ENCODE measurements at places on chromosomes 5 and 9.

- no peaks in the 10 kb centered on the region for H3K4me1 ChIP-seq
- H3K27ac ChIP-seq = no peak overlapping the region
- H3K36me3 ChIP-seq = no peaks in the 10 kb centered on the region
- no peaks in the 10 kb centered on the region for H3K27me3 ChIP-seq
- no peak overlapping the region for H3K4me3 ChIP-seq
Observed at GRCh38 chr5:31075981-31076380, 117.5 kb upstream of the CDH6 start.

DNA sequence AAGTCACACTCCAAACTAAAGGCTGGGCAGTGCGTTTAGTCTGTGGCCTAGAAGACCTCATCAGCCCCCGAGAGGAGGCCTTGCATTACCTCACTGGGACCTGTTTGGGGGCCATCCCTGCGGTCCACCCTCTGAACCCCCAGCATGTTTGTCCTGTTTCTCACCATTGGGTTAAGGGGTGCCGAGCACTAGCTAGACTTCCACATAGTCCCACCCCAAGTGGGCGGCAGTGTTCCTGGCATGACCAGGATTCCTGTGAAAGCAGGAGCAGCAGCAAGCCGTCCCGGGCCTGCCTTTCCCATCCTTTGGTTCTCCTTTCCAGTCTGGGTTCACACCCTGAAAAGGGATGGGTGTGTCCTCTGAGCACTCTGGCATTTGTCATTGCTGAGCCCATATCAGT lies 26.6 kb upstream of the SAP30L start:
- DNase-seq = no peak
- no peaks in the 10 kb centered on the region for H3K4me1 ChIP-seq
- H3K4me3 ChIP-seq = no peak overlapping the region

- DNase-seq = no peak
- H3K36me3 ChIP-seq = peaks cover 4% of the 10 kb centered on the region
- no peak overlapping the region for H3K4me3 ChIP-seq
- no peaks in the 10 kb centered on the region for H3K4me1 ChIP-seq
Observed at GRCh38 chr5:146007270-146007669, 70.9 kb downstream of the SH3RF2 start.

DNA sequence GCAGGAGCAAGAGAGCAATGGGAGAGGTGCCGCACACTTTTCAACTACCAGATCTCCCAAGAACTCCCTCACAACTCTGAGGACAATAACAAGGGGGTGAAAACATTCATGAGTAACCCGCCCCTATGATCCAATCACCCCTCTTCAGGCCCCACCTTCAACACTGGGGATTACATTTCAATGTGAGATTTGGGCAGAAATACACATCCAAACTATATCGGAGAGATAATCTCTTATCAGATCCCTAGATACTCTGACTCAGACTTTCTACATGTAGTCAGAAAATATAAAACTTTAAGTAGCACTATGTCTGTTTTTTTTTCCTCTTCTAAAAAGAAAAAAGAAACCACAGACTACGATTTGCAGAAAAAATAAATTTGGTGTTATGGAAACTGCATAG lies 1595.9 kb upstream of the NUDT12 start:
- no peaks in the 10 kb centered on the region for H3K27me3 ChIP-seq
- no peak overlapping the region for H3K27ac ChIP-seq
- no peaks in the 10 kb centered on the region for H3K4me1 ChIP-seq

GRCh38 chr5:168867241-168867640 lies 288.1 kb upstream of the PANK3 start:
- H3K27ac ChIP-seq = no peak overlapping the region
- no peaks in the 10 kb centered on the region for H3K4me1 ChIP-seq
- no peaks in the 10 kb centered on the region for H3K27me3 ChIP-seq
- no peak overlapping the region for H3K4me3 ChIP-seq

DNA sequence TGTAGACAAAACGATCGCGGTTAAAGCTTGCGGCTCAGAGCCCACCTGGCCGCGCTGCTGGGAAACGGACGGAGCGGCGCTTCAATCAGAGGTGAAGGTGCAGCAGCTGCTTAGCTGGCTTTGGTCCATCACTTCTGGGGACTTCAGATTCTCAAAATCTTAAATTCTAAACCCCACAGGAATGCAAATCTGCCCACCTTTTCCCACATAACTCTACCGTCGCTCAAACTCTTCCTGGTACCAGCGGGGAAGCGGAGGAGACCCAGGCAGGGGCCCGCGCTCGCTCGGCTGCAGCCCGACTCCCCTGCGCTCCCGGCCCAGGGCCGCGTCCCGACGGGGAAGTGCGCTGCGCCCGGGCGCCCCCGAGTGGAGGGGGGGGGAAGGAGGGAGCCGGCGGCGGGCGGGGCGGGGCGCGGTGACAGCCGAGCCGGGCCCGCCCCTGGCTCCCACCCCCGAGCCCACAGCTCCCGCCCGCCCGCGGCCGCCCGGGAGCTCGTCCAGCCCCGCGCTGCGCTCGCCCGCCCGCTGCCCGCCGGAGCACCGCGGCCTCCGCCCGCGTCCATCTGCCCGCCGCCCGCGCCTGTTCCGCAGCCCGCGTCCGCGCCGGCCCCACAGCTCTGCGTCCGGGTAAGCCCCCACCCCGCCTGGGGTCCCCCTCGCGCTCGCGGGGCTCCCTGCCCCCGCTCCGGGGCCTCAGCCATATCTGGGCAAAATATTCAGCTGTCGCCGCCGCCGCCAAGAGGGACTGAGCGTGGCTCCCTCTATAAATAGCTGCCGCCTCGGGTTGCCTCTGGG lies at the start of gene TMOD1:
Gene TMOD1 (plus strand): TSS at position 490 of the 795 bp plus-strand sequence. CDS start 22,523 bp downstream, outside the sequence.
- peaks cover 18% of the 10 kb centered on the region for H3K36me3 ChIP-seq
- peaks cover 15% of the 10 kb centered on the region for H3K27me3 ChIP-seq
- H3K4me1 ChIP-seq = peaks cover 21% of the 10 kb centered on the region
- H3K27ac ChIP-seq = no peak within 1 kb of the TSS
- DNase-seq = peak; percentile 65

- DNase-seq = no peak
- no peak overlapping the region for H3K4me3 ChIP-seq
- H3K27me3 ChIP-seq = peaks cover 3% of the 10 kb centered on the region
Observed at GRCh38 chr5:132205385-132206125, 22.1 kb downstream of the P4HA2 start.

- no peaks in the 10 kb centered on the region for H3K4me1 ChIP-seq
- H3K36me3 ChIP-seq = no peaks in the 10 kb centered on the region
- no peaks in the 10 kb centered on the region for H3K27me3 ChIP-seq
- DNase-seq = no peak
- H3K4me3 ChIP-seq = no peak overlapping the region
Observed at GRCh38 chr9:93278144-93278543, 94.2 kb downstream of the WNK2 start.

- peaks cover 3% of the 10 kb centered on the region for H3K27me3 ChIP-seq
- no peak overlapping the region for H3K27ac ChIP-seq
- H3K4me3 ChIP-seq = no peak overlapping the region
- H3K36me3 ChIP-seq = no peaks in the 10 kb centered on the region
Observed at GRCh38 chr5:155052532-155052931, 39.0 kb downstream of the KIF4B start.

GRCh38 chr5:148626081-148626613 lies 28.2 kb downstream of the HTR4 start:
- no peak overlapping the region for H3K27ac ChIP-seq
- H3K36me3 ChIP-seq = no peaks in the 10 kb centered on the region
- peaks cover 7% of the 10 kb centered on the region for H3K4me1 ChIP-seq
- no peaks in the 10 kb centered on the region for H3K27me3 ChIP-seq

DNA sequence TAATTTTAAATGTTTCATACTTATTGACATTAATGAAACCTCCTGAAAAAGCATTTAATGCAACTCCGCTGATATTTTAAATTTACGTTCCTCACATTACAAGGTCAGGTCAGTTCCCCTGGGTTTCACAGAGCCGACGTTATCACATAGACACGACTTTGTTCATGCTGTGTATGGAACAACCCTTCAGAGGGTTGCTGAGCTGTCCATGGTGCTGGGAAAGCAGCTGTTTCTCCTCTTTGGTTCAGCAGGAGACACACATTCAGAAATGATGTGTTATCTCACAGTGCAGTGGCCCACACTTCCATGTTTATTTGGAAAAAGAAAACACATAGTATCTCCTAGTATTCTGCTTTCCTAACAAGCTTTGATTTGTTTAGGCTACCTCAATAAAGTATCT lies 53.5 kb downstream of the PPP2R2B start:
- H3K4me1 ChIP-seq = no peaks in the 10 kb centered on the region
- H3K27ac ChIP-seq = no peak overlapping the region
- no peaks in the 10 kb centered on the region for H3K36me3 ChIP-seq

DNA sequence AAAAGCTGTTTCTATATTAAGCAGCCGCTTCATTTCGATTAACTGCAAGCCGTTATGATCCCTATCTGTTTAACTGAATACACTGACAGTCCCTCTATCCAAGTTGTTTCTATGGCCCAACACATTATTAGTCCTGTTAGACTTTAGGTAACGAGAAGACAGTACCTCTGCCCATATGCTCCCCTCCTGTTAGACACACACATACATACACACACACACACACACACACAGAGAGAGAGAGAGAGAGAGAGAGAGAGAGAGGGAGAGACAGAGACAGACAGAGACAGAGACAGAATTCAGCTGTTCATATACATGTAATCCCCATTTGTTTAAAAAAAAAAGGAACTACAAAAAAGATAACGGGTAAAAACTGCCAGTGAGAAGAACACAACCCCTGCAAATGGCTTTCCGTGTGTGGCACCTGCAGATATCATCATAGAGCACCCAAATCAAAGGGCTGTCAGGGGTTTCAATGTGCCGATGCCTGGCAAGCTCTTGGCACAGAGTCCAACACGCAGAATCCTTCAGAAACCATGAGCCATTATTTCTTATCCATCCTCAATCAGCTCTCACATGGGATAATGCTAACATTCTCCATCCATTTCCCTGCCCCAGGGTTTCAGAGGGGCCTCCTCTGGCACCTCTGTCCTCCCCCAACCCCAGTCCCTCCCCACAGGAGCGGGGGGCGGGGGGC lies 144.0 kb downstream of the MYO10 start:
- no peak overlapping the region for H3K4me3 ChIP-seq
- H3K27ac ChIP-seq = no peak overlapping the region
- H3K4me1 ChIP-seq = peaks cover 10% of the 10 kb centered on the region
- peaks cover 21% of the 10 kb centered on the region for H3K36me3 ChIP-seq

DNA sequence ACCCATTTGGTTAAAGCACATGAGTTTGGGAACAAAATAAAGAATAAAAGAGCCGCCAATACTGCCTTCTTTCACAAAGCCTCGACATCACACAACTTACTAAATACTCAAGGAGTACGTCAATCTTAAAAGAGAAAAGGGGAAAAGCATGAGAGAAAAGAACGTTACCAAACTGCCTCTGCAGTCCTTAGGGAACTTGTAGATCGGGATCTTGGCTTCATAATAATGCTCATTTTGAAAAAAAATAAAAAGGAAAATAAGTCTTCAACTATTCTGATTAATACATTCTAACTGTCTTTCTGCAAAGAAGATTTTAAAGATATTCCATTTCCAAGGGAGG lies 618.4 kb downstream of the PDE4D start:
- peak overlapping the region; percentile 91 for H3K4me3 ChIP-seq
- peak overlapping the region; percentile 16 for H3K27ac ChIP-seq
- no peak for DNase-seq
- no peaks in the 10 kb centered on the region for H3K36me3 ChIP-seq

DNA sequence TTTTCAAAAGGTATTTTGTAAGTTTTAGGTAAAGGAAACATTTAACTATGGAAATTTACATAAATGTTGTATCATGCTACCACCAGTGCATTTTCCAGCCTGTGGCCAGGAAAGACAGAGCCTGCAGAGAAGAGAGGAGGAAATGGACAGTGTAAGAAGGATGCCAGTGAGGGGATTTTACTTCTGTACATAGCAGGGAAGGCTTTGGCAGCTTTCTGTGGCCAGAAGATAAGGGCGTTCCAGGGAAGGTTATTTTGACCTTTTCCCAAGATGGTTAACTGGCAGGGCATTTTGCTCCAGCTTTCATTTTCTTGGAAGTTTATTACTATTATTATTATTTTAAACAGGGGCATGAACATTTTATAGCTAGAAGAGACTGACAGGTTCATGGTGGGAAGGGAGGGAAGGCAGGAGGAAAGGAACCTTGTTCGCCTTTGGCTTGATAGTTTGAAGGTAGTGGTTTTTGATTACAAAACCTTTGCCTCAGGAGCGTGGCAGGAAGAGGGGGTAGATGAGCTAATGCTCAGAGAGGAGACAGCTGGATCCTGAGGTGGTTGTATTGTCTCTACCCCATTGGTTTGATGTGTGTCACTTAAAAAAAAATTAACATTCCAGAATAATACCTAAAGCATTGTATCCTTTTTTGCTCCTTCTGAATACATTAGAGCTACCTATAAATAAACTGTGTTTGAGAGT lies 4.1 kb downstream of the ISOC1 start:
- H3K4me1 ChIP-seq = peaks cover 50% of the 10 kb centered on the region
- peaks cover 2% of the 10 kb centered on the region for H3K27me3 ChIP-seq
- H3K27ac ChIP-seq = peak overlapping the region; percentile 89
- peaks cover 4% of the 10 kb centered on the region for H3K36me3 ChIP-seq
- no peak for DNase-seq

DNA sequence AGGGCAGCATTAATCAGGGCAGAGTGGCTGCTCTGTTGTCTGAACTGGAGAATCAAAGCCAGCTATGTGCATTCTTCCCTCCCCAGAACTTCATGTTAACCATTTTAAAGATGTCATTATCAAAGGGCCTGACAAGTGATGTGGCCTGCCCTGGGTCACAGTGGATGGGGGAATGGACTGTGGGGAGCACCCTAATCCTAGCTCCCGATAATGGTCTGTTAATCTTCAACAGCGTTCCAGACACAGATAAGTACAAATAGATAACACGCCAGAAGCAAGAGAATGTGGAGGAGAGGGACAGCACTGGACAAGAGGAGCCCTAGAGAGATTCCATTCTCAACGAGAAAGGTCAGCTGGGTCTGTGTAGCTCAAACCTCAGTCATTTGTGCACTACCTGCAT lies 77.5 kb downstream of the DPYSL3 start:
- no peak overlapping the region for H3K4me3 ChIP-seq
- peaks cover 9% of the 10 kb centered on the region for H3K4me1 ChIP-seq
- no peaks in the 10 kb centered on the region for H3K36me3 ChIP-seq
- H3K27ac ChIP-seq = no peak overlapping the region
- DNase-seq = no peak
- H3K27me3 ChIP-seq = peaks cover 2% of the 10 kb centered on the region

GRCh38 chr5:73989956-73990355 lies 364.0 kb downstream of the ARHGEF28 start:
- no peak overlapping the region for H3K4me3 ChIP-seq
- H3K27me3 ChIP-seq = peaks cover 3% of the 10 kb centered on the region
- no peak overlapping the region for H3K27ac ChIP-seq
- peaks cover 17% of the 10 kb centered on the region for H3K4me1 ChIP-seq

- H3K4me3 ChIP-seq = no peak overlapping the region
Observed at GRCh38 chr9:14981291-14981950, 71.2 kb upstream of the FREM1 start.

DNA sequence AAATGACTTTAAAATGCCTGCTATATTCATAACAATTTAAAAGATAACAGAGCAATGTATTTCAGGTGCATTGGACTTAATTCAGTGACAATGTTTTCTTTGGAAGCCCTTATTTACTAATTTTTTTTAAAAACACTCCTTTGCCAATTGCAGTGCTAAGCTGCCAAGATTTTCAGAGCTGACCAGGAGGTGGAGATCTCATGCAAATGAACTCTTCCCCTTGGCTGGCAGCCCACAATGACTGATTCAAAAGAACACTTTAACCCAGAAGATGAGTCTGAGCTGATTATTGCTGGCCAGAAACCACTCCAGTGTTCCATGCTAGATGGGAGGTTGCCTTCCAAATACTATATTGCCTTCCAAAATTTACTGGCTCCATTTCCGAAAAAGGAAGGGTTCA lies 128.3 kb upstream of the CCNH start:
- no peak overlapping the region for H3K4me3 ChIP-seq
- H3K27me3 ChIP-seq = no peaks in the 10 kb centered on the region
- peak; percentile 7 for DNase-seq

All from endothelial cell (in vitro differentiated cells).